Kidney epithelial cell (primary cell): ENCODE measurements at places on chromosomes 1 and 21. TPM values are rescaled to one million over a fixed set of nuclear protein-coding genes. Genes with fewer than 3 reads are reported as not detected.

SGIP1 gene
- 6.9 and 9.4 TPM in 2 replicates for total RNA-seq

PBX1 gene
- 5.7 and 6.8 TPM in 2 replicates for total RNA-seq

TFF2 gene
- total RNA-seq, result not detected in 2 replicates

CD247 gene
- not detected in 2 replicates for total RNA-seq

KCNE2 gene
- total RNA-seq, result not detected in 2 replicates

E2F2 gene
- total RNA-seq, result 0.07 and 0.13 TPM in 2 replicates

KRTAP10-9 gene
- not detected in 2 replicates for total RNA-seq

GNAT2 gene
- total RNA-seq, result not detected in 2 replicates

NME7 gene
- 23.6 and 24.4 TPM in 2 replicates for total RNA-seq

LEFTY2 gene
- total RNA-seq, result not detected in 2 replicates

GPR137B gene
- total RNA-seq, result 26.8 and 27.7 TPM in 2 replicates
